ENCODE measurements at places on chromosomes 7 and 10. TPM values are rescaled to one million over a fixed set of nuclear protein-coding genes. Genes with fewer than 3 reads are reported as not detected.

GRCh38 chr7:22481726-22482125, 18.3 kb downstream of the STEAP1B start:
- no peak for DNase-seq

The MYO1G gene
- total RNA-seq: 2.6 TPM

DNA sequence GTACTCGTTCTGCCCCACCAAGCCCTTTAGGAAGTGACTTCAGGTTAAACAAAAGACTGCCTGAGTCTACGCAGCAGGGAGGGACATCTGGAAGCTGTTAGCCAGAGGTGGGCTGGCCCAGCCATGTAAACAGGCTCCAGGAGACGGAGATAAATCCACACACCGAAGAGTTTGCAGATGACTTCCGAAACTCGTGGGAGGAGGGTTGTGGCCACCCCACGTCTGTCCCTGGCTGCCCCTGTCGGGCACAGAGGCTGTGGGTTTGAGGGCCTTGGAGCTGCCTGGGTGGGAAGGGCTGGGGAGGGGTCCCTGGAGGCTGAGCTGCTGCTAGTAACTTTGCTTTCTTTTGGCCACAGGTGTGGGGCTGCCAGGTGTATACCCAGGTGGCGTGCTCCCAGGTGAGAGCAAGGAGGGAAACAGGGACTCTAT, 15.6 kb downstream of the ELN start:
- DNase-seq: no peak

The PNLIPRP3 gene
- total RNA-seq: not detected

DNA sequence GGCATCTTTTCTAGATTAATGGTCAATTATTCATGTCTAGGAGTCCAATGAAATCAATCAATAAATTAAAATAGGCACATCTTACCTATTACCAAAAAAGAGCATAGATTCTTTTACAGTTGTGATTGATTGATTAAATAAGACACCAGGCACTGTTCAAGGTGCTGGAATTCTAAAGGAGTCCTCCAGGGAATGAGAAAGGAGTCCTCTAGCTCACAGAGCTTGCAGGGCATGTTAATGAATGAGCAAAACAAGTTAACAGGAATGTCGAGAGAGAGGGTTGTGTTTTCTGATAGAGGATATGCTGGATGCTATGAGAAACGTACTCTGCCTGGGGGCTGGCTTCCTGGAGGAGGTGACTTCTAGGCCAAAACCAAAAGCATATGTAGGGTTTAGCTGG, 191.4 kb downstream of the BMPER start:
- no peak for DNase-seq

DNA sequence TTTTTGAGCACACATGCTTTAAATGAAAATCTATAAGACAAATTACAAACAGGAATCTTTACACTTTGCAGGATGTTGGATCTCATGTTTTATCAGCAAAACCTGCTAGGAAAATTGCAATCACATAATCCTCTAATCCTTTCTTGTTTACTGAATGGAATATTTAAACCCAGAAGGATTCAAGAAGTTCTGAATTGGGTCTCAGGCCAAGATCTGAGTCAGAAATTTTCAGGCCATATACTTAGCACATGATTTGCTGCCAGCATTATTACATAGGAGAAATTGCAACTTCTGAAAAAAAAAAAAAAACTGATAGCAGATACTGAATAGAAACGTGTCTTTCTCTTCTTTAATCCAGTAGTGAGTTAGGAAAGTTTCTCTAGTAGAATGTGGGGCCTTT, 1005.3 kb upstream of the POT1 start:
- DNase-seq: no peak

DNA sequence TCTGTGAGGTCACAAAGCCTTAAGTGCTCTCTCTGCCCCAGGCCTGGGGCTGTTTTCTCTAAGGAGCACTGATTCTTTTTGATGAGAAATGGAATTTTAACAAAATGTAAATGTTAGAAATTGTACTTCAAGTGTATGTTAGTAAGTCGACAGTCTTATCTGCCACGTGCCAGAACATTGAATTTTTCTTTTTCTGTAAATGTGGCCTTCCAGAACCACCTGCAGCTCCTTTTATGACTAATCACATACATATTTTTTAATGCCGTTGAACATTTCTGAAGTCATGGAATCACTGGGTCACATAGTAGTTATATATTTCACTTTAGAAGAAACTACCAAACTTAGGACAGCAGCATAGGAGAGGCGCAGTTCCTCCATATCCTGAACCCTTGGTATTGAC, 38.0 kb downstream of the UBE3C start:
- no peak for DNase-seq

The ODAD2 gene
- not detected for total RNA-seq

The METTL2B gene
- total RNA-seq: 22.7 TPM

GRCh38 chr7:34842782-34843181, 184.8 kb downstream of the NPSR1 start:
- no peak for DNase-seq

DNA sequence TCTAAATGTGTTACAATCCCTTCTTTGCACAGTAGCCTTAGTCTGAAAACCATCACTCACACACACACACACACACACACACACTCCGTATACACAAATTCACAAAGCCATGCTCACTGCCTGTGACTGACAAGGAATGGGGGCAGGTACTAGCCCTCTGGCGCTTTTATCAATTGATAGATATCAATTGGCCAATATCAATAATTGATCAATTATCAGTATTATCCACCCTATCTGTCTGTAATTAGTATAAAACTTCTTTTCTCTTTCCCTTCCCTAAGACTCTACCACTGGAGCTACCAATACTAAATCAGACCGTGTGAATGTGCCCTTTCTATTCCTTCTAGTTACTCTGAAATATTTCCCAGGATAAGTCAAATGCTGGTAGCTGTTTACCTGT, 2.1 kb downstream of the DENND11 start:
- DNase-seq: no peak

DNA sequence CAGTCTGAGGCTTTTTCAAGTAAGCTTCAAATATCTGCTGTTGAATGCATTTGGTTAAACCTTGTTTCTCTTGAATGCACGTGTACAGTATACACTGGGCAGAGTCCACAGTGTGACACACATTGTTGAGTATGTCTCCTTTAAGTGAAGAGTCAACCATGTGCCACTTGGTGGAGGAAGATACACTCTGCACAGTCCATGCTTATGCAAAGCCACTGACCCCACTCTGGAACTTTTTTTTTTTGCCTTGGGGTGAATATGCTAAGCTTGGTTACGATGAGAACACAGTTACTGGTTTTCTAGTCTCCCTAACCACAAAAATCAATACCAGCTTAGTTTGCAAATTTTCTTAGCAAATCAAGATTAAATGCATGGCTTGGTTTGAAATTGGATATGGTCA, 186.8 kb upstream of the VIPR2 start:
- DNase-seq: no peak

DNA sequence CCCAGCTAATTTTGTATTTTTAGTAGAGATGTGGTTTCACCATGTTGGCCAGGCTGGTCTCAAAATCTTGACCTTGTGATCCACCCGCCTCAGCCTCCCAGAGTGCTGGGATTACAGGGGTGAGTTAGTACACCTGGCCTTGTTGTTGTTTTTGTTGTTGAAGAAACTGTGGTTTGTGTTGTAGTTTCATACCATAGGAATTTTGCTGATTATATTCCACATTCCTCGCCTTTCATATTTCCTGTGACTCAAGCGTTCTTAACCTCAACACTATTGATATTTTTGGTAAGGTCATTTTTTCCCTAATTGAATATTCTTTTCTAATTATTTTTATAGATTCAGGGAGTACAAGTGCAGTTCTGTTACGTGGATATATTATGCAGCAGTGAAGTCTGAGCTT, 16.7 kb downstream of the LIPF start:
- no peak for DNase-seq

The TMEM209 gene
- 17.2 TPM for total RNA-seq

- DNase-seq: no peak
Observed at GRCh38 chr10:83541046-83541445, 598.3 kb upstream of the GHITM start.

The SRGN gene
- total RNA-seq: 418 TPM

The PON3 gene
- total RNA-seq: 3.2 TPM

The IL15RA gene
- 71.6 TPM for total RNA-seq

The FGL2 gene
- 53.6 TPM for total RNA-seq

- DNase-seq: no peak
Observed at GRCh38 chr10:118076705-118077104, 30.0 kb upstream of the RAB11FIP2 start.

DNA sequence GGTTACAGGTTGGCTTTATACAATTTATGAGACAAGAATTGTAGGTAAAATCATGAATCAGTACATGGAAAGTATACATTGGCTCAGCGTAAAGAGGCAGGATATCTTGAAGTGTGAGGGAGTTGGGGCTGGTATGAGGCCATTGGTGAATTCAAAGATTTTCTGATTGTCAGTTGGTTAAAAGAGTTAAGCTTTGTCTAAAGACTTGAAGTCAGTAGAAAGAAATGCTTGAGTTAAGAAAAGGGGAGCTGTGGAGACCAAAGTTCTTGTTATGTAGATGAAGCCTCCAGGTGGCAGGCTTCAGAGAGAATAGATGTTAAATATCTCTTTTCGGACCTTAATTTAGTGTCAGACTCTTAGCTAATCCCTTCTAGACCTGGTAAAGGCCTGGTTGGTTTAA, 341.0 kb downstream of the GALNT17 start:
- no peak for DNase-seq

- DNase-seq: no peak
Observed at GRCh38 chr10:101217450-101218281, 11.6 kb downstream of the LBX1 start.

DNA sequence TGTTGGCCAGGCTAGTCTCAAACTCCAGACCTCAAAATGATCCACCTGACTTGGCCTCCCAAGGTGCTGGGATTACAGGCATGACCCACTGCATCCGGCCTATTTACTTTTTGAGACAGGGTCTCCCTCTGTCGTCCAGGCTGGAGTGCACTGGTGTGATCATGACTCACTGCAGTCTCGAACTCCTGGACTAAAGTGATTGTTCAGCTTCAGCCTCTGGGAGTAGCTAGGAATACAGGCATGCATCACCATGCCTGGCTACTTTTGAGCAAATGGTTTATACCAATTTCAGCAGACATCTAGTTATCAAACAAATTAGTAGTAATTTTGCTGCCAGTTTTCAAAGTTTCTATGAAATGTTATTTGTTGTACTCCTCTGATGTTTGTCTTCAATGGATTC, 2.2 kb upstream of the WAC start:
- no peak for DNase-seq

GRCh38 chr10:47031211-47031900, 120.1 kb downstream of the PTPN20 start:
- no peak for DNase-seq

The PIP gene
- not detected for total RNA-seq

The PNLIP gene
- total RNA-seq: not detected

DNA sequence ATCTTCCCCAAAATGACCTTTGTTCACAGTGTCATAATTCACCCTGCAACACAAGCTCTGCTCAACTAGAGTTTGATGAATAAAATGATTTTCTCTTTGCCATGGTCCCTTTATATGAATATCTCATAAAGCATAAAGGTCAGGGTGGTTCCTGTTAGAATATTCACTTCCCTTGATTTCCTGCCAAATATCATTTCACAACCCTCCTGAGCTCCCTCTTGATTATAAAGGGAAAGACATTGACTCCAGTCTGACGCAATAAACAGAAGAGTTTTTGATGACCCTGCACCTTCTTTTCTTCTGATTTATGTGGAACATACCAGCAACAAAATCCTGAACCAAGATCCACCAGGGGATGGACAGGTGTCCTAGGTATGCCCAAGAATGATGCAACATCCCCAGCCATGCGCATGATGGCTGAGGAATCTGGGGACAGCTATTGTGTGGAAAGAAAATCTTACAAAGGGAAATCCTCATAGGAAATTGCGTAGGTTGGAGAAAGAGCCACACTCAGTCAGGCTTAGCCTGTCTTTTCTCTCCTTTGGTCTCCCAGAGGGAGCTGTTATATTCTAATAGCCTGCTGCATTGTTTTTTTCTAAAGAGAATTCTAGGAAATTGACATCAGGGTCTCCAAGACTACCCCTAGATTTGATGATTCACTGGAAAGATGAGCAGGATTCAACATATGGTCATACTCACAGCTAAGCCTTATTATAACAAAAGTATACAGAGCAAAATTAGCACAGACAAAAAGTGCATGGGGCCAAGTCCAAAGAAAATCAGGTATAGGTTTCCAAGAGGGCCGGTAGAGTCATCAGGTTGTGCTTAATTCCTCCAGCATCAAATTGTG, 18.8 kb downstream of the IFIT3 start:
- no peak for DNase-seq

DNA sequence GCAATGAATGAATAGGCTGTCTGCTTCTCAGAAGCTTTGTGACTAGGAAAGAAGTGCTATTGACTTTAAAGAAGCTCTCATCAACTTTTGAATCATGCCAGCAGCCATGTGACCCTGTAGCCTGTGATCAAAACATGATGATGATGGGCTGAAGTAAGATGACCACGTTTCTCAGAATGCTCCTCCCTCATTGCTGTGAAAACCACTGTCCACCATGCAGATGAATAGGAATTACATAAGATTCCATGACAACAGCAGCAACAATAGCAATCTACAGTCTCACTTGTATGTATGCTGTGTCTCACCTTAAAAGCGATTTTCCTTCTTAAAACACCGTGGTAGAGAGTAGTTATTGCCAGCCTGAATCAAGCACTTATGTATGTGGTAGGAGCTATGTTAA, 228.4 kb downstream of the TRIL start:
- no peak for DNase-seq

DNA sequence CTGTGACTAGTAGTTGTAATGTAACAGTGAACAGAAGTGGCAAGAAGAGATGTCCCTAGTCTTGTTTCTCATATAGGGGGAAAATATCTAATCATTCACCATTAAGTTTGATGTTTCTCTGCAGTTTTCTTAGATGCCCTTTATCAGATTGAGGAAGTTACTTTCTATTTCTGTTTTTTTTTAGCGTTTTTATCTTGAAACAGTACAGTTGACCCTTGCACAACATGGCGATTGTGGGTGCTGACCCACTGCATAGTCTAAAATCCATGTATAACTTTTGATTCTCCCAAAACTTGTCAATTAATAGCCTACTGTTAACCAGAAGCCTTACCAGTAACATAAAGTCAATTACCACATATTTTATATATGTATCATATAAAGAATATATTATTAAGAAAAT, 192.0 kb downstream of the ADK start:
- no peak for DNase-seq

The LUC7L2 gene
- 46.6 TPM for total RNA-seq

DNA sequence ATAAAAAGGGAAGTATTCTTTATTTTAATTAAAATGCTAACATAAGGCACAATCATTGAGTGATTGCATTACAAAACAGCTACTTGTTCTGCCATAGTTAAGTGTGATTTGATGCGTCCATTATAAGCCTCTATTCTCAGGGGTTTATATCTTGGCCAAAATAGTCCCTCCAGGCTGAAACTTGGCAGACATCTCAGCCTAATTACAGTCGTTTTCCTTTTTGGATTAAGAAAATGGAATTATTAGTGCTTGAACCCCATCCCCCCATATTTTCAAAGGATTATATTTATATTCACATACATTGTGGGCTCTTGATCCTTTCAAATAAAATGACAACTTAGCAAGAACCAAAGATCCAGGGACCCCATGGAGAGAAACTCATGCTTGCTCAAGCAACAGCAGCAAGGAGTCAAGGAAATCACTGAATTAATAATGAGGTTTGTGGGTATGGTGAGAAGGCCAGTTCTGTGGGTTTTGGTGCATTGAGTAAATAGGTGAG, 66.7 kb upstream of the NEUROD6 start:
- no peak for DNase-seq

The GRM3 gene
- not detected for total RNA-seq

All from omental fat pad (tissue), 4 donors.